ENCODE measurements at places on chromosomes 4 and X.

- DNase-seq, result no peak
Measured at GRCh38 chr4:142408003-142408441, 438.1 kb downstream of the INPP4B start.

DNA sequence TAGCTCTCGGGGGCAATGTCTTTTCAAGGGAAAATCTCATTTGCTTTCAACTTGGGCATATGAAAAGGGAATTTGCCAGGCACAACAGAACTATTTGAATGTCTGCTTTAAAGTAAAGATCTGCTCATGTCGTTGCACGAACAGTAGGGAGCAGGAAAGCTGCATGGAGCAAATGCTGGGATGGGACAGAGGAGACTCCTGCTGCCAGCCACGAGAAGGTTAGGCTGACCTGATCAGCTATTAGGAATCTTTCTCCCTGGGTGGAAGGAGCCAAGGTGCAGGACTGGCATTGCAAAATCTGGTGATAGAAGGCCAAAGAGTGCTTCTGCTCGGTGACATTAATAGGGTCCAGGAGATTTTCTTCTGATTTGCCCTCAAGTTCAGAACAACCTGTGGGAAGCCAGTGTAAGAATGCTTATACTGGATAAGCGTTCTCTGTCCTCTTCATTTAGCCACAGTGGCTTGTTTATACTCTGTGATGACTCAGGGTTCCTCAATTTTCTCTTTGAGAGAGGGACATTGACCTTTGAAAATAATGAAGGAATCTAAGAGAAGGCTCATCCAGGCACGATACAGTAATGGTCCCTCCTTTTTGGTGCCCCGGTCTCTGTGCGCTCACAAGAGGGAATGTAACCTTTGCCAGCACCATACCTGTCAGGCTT, 22.9 kb downstream of the FHL1 start:
- no peak for DNase-seq

- no peak for DNase-seq
Measured at GRCh38 chrX:104370089-104370488, 115.4 kb upstream of the ESX1 start.

GRCh38 chr4:183468210-183469095, 24.0 kb downstream of the CDKN2AIP start:
- DNase-seq, result peak; percentile 31

GRCh38 chr4:73662709-73663546, 42.7 kb upstream of the RASSF6 start:
- DNase-seq, result peak; percentile 23

- DNase-seq, result no peak
Measured at GRCh38 chrX:45454290-45454689, 253.6 kb upstream of the DIPK2B start.

DNA sequence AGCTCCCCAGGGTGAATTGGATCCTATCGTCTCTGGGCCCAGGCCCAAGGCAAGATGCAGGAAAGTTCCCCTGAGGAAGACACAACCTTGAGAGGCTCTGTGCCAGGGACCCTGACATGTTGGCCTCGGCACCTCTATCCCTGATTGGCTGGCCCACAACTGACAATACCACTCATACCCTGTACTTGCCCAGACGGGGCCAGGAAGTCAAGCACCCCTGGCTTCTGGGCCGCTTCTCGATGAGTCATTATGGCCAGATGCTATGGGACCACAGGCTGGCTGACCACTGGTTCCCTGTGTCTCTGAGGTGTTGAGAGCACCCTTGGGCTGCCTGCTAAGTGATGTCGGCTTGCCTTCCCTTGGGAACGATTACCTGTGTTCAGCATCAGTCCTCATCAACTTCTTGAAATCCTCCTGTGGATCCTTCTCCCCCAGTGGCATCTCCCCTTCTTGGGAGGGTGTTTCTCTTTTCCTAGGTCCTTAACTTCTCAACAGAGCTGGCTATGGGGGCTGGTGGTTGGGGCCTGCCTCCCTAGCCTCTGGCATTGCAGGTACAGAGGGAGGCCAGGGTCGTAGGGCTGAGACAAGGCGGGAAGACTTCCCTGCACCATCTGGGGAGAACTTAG, 54.5 kb upstream of the MAMLD1 start:
- no peak for DNase-seq

DNA sequence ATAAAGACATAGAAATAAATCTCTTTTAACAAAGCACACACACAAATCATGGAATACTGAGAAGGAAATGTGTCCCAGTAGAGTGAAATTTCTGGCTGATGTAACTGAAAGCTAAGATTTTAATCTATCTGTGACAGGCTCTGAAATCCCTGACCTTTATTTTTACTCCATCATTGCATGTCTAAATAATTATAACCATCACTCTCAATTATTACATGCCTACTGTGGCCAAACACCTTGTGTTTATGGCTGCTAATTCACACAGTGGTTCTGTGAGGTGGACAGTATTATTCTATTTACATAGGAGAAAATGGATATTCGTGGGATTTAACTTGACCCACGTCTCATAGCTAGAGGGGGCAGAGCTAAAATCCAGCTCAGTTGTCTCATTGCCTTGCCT, 438.1 kb downstream of the TLL1 start:
- DNase-seq, result no peak

- no peak for DNase-seq
Measured at GRCh38 chrX:110036162-110037033, 33.5 kb downstream of the TMEM164 start.

DNA sequence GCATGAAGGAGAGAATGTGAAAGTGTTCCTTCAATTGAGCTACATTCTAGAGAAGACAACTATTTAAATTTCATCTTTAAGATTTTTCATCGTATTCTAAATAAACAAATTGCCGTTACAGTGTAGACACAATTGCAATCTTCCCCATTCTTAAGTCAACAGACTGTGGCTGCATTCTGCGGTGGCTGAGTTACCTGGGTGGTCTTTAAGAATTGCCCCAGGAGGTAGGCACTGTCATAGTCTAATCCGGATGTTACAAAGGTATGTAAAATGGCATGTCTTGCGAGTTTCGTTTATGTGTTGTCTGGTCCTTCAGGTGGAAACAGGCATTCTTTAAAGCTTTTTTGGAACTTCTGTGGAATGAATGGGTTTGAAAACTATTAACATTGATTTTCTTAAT, 586.1 kb upstream of the PITX2 start:
- DNase-seq, result no peak

GRCh38 chr4:57905965-57906364, 795.8 kb upstream of the IGFBP7 start:
- no peak for DNase-seq

GRCh38 chrX:93874554-93874953, 200.5 kb downstream of the FAM133A start:
- DNase-seq, result peak; percentile 7

- DNase-seq, result no peak
Measured at GRCh38 chrX:102835504-102836146, 101.4 kb upstream of the RAB40AL start.

GRCh38 chr4:106430797-106431196, 62.2 kb upstream of the GIMD1 start:
- DNase-seq, result no peak

DNA sequence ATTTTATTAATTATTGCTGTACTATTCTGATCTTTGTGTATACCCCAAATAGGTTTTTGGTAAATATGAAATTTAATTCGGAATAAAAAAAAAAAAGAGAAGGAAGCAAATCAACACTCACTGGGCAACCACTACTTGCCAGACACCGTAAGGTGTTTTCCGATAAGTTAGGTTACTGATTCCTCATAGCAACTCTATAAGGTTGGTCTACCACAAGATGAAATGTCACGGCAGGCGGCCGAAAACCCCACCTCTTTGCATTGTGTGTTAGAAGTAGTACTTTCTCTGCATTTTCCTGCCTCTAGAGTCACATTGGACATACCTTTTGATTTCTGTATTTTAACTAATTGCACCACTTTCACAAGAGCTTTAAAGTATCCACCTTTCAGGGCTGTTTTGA, 44.5 kb upstream of the RASGEF1B start:
- no peak for DNase-seq

DNA sequence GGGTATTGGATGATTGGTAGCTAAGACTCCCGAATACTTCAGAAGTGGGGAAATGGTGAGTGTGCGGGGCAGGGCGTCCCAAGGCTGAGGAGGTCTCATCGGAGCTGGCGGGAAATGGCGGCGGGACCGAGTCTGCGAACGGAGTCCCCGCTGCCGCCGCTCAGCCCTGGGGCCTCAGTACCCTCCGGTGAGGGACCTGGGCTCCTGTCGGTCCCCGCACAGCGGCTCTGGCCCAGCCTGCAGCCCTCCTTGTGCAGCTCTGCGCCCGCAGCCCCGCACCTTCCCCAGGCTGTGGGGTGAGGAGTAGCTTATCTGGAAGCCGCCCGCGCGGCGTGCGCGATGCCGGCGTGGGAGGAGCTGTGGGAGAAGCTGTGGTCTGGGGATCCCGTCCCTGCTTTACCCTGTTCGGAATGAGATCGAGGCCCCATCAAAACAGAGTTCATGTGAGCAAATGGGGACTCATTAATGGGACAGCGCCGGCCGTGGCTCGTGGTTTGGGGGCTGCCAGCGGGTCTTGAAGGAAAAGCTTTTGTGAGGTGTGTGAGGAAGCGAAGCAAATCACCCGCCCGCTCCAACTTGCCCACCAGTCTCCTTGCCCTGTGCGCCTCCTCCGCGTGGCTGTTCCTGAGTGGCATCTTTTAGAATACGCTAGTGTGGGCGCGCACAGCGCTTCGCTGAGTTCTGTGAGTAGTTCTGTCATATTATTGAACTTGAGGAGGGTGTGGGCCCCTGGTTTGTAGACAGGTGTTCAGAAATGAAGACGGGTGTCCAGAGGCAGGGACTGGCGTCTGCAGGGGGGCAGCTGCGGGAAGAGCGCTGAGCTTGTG, 531 bp downstream of the ZNF141 start:
- peak; percentile 47 for DNase-seq

GRCh38 chr4:159944477-159944876, 841.6 kb downstream of the RAPGEF2 start:
- DNase-seq, result no peak

- no peak for DNase-seq
Measured at GRCh38 chrX:155112171-155112570, 40.9 kb downstream of the BRCC3 start.

GRCh38 chr4:144575181-144575580, 70.8 kb upstream of the HHIP start:
- no peak for DNase-seq

DNA sequence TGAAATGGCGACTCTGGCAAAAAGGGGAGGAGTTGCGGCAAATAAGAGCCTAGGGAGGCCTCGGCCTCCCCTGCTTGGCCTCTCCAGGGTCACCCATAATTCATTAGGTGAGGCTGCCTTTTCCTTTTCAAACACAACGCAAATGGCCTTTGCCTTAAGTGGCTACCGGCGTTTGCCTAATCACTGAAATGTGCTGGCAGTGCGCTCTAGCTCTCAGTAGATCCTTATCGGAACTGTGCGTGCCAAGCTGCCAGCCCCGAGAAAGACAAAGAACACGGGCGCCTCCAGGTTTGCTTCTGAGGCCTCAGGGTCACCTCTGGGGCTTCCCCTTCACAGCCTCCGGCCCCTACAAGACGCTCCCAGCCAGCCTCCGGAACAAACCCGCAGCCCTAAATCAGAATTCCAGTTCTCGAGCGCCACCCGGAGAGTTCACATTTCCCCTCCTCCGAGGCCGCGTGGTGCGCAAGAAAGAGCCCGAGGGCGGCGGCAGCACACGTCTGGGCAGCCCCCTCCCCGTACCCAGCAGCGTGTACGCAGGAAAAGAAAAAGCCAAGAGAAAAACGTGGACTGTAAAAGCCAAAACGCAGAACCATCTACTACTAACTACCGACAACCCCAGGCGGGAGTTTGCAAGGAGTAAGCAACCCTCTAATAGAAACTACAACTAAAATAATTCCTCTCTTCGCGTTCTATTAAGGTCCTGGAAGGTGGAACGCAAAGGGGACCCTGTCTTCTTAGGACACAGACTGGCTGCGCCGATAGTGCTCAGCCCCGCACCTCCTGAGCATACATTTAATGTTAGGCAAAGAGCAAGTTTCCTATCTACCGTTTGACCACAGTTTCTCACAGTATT, 76.5 kb upstream of the BCOR start:
- DNase-seq, result no peak

GRCh38 chrX:23783589-23784469, 856 bp downstream of the SAT1 start:
- no peak for DNase-seq

DNA sequence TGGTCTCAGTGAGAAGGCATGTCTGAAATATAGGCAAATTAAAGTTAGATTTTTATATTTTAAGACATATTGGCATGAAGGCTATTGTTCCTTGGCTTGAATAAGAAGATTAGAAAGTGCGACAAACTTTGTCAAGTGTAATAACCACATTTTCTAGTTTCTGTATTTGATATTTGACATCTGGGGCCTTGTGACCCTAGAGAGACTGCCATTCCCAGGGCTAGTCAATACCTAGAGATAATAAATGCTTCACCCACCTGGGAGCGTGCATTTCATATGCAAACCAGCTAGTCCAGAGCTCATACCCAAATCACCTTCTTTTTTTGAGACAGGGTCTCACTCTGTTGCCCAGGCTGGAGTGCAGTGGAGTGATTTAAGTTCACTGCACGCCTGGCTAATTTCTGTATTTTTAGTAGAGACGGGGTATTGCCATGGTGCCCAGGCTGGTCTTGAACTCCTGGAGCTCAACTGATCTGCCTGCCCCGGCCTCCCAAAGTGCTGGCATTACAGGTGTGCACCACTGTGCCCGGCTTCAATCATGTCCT, 62.6 kb downstream of the COQ2 start:
- DNase-seq, result no peak

DNA sequence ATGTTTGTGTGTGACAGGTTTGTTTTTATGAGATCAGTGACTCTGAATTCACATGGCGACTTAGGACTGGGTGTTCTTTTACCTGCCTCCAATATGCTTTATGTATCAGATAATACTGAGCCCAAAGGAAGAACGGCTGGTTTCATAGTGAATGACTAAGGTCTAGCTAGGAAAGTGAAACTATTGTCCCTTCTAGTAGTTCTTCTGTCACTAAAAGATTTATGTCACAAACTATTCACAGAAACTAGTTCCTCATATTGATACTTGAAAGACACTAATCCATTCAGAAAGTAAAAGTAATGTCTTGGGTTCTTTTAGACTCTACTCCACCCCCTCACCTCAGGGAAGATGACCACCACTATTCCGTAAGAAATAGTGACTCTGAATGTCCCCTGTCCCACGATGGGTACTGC, 81.7 kb downstream of the EGF start:
- DNase-seq, result no peak

GRCh38 chr4:42482516-42483327, 85.4 kb downstream of the SHISA3 start:
- DNase-seq, result no peak

- DNase-seq, result no peak
Measured at GRCh38 chr4:121666091-121666679, 30.6 kb downstream of the ANXA5 start.

- peak; percentile 45 for DNase-seq
Measured at GRCh38 chr4:77699731-77700210, 94.2 kb downstream of the CXCL13 start.

- no peak for DNase-seq
Measured at GRCh38 chr4:185651137-185651677, 115.9 kb upstream of the PDLIM3 start.

Data from AG08396 (cell line).